ENCODE measurements at places on chromosomes 3 and 15. TPM values are rescaled to one million over a fixed set of nuclear protein-coding genes. Genes with fewer than 3 reads are reported as not detected.

Gene APOD
- total RNA-seq, result 0.72 TPM

Gene SLC51A
- not detected for total RNA-seq

Gene THOC7
- 69.6 TPM for total RNA-seq

Gene DUSP7
- 13.1 TPM for total RNA-seq

Gene CCDC9B
- 18.7 TPM for total RNA-seq

Gene CNTN6
- total RNA-seq, result not detected

Gene GOLGA8T
- total RNA-seq, result 1.6 TPM

Gene LMAN1L
- total RNA-seq, result not detected

Gene IRAK2
- total RNA-seq, result 23.4 TPM

Gene POTEB3
- total RNA-seq, result not detected

Gene TGM5
- not detected for total RNA-seq

Gene UBE2Q2
- total RNA-seq, result 34.1 TPM

Measured in A549 treated with CpdA at 1 μM for 4 hours (cell line).